Breast epithelium (tissue), 4 donors: ENCODE measurements at places on chromosomes 7 and 10.

GRCh38 chr10:63553031-63553430, 31.8 kb downstream of the REEP3 start:
- no peak overlapping the region for H3K4me3 ChIP-seq
- H3K4me1 ChIP-seq, result peaks cover 8% of the 10 kb centered on the region
- DNase-seq, result no peak
- H3K36me3 ChIP-seq, result no peaks in the 10 kb centered on the region

GRCh38 chr7:132118641-132119040, 457.6 kb downstream of the PLXNA4 start:
- no peaks in the 10 kb centered on the region for H3K36me3 ChIP-seq
- H3K4me3 ChIP-seq, result no peak overlapping the region
- no peak overlapping the region for H3K27ac ChIP-seq
- H3K4me1 ChIP-seq, result no peaks in the 10 kb centered on the region
- DNase-seq, result no peak
- no peaks in the 10 kb centered on the region for H3K27me3 ChIP-seq

DNA sequence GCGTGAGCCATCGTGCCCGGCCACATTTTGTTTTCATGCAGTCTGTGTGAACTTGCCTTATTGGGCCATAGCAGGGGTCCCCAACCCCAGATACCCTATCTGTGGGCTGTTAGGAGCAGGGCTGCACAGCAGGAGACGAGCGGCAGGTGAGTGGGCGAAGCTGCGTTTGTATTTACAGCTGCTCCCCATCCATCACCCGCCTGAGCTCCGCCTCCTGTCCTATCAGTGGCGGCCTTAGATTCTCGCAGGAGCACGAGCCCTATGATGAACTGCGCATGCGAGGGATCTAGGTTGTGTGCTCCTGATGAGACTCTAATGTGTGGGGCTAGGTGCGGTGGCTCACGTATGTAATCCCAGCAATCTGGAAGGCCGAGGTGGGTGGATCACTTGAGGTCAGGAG, 293.9 kb downstream of the CAMK1D start:
- no peaks in the 10 kb centered on the region for H3K27me3 ChIP-seq
- DNase-seq, result no peak
- H3K36me3 ChIP-seq, result no peaks in the 10 kb centered on the region
- H3K27ac ChIP-seq, result no peak overlapping the region
- H3K4me3 ChIP-seq, result no peak overlapping the region

- DNase-seq, result peak; percentile 20
- no peaks in the 10 kb centered on the region for H3K36me3 ChIP-seq
- H3K27ac ChIP-seq, result no peak overlapping the region
- no peaks in the 10 kb centered on the region for H3K27me3 ChIP-seq
These were observed 225.2 kb upstream of the SH2B2 start for GRCh38 chr7:102061354-102061945.

DNA sequence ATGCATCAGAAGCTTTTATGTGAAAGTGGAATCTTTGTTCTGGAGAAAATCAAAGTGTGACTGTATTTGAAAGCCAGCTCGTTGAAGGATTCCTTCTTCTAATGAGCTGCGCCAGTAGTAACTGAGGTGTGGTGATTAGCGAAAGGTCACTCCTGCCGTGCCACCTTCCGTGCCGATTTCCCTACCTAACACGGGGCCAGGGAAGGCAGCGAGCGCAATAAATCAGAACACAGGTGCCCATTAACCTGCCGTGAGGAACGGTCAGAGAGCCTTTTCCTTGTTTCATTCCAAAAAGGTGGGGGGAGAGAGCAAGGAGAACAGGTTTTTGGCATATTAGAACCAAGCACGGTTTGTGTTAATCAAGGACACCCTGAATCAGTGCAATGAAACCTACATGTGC, 258.0 kb downstream of the CELF2 start:
- H3K4me1 ChIP-seq, result no peaks in the 10 kb centered on the region
- no peak overlapping the region for H3K4me3 ChIP-seq
- no peaks in the 10 kb centered on the region for H3K36me3 ChIP-seq
- no peak overlapping the region for H3K27ac ChIP-seq
- no peak for DNase-seq
- no peaks in the 10 kb centered on the region for H3K27me3 ChIP-seq

DNA sequence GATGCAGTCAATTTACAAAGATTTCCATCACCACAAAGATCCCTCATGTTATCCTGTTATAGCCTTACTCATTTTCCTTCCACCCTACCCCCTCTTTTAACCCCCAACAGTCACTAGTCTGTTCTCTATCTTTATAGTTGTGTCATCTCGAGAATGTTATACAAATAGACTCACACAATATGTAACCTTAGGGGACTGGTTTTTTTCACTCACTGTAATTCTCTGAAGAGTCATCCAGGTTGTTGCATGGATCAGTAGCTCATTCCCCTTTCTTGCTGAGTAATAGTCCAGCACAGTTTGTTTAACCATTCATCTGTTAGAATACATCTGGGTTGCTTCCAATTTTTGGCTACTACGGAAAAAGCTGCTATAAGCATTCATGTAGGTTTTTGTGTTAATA, 121.1 kb upstream of the PDE1C start:
- no peak for DNase-seq
- no peak overlapping the region for H3K4me3 ChIP-seq
- no peaks in the 10 kb centered on the region for H3K36me3 ChIP-seq
- H3K27ac ChIP-seq, result no peak overlapping the region
- no peaks in the 10 kb centered on the region for H3K4me1 ChIP-seq

- no peak overlapping the region for H3K4me3 ChIP-seq
- H3K4me1 ChIP-seq, result no peaks in the 10 kb centered on the region
- no peak overlapping the region for H3K27ac ChIP-seq
- no peaks in the 10 kb centered on the region for H3K36me3 ChIP-seq
- H3K27me3 ChIP-seq, result no peaks in the 10 kb centered on the region
These were observed 4.7 kb upstream of the H2AZ2 start for GRCh38 chr7:44852590-44852989.

- H3K36me3 ChIP-seq, result no peaks in the 10 kb centered on the region
- DNase-seq, result no peak
- no peak overlapping the region for H3K4me3 ChIP-seq
- no peaks in the 10 kb centered on the region for H3K27me3 ChIP-seq
- no peak overlapping the region for H3K27ac ChIP-seq
- no peaks in the 10 kb centered on the region for H3K4me1 ChIP-seq
These were observed 11.1 kb downstream of the H2BK1 start for GRCh38 chr7:151198945-151199848.

GRCh38 chr10:77832238-77832637, 94.3 kb downstream of the DLG5 start:
- peak overlapping the region; percentile 42 for H3K27ac ChIP-seq
- peaks cover 19% of the 10 kb centered on the region for H3K36me3 ChIP-seq
- no peak for DNase-seq
- no peaks in the 10 kb centered on the region for H3K27me3 ChIP-seq

DNA sequence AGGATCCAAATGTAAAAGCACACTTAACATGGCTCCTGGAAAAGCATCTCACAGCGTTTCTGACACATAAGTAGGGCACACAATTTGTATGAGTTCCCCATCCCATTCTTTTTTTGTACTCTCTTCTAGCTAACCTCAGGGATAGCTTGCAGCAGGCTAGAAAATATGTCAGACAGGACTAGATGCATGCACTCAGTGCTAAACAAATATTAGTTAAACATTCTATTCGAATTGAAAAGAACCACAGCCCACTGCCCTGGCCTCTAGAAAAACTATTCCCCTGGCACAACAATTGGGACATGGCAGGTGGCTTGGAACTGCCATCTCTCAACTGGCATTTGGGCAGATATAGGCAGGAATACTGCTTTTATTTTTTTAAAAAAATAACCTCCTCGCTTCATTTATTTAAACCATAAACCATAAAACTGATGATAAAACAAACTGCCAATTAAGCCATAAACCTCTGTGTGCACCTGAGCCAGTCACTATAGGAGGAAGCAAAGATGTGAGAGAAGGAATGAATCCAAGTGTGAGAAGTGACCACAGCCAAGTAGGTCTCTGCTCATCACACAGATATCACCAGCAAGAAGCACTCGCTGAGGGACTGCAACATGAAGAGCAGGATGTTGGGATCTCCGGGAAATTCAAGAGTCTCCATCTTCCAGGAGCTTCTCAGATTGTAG, 394.1 kb downstream of the NEBL start:
- DNase-seq, result no peak
- H3K27me3 ChIP-seq, result no peaks in the 10 kb centered on the region
- H3K4me3 ChIP-seq, result no peak overlapping the region
- no peaks in the 10 kb centered on the region for H3K36me3 ChIP-seq

DNA sequence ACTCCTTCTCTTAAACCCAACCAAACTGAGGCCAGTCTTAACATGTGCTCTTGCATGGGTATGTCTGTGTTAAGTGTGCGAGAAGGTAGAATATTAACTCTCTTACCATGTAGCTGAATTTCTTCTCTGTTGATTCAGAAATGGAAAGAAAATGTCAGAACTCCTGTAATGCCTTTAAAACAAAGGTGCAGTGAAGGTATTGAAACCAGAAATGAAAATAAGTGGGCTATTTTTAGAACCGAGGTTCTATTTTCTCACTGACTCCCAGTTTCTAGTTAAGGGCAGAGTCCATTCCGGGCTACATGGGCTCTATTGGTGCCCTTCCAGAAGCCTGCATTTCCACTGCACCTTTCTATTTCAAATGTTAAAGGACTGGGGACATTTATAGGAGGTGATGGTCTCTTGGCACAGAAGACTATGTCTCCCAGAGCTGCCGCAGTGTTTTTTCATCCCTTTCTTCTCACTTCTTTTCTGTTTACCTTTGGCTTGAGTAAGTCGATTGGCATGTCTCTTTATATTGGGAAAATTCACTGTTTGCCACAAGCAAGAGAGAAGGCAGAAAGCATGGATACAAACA, 174.9 kb downstream of the LRMDA start:
- H3K27ac ChIP-seq, result no peak overlapping the region
- no peak for DNase-seq
- no peaks in the 10 kb centered on the region for H3K4me1 ChIP-seq
- H3K36me3 ChIP-seq, result no peaks in the 10 kb centered on the region
- no peaks in the 10 kb centered on the region for H3K27me3 ChIP-seq

- H3K36me3 ChIP-seq, result no peaks in the 10 kb centered on the region
- no peaks in the 10 kb centered on the region for H3K4me1 ChIP-seq
- DNase-seq, result no peak
- H3K4me3 ChIP-seq, result no peak overlapping the region
- no peaks in the 10 kb centered on the region for H3K27me3 ChIP-seq
- no peak overlapping the region for H3K27ac ChIP-seq
These were observed 165.5 kb upstream of the SMIM30 start for GRCh38 chr7:113283861-113284260.

- no peaks in the 10 kb centered on the region for H3K4me1 ChIP-seq
- no peak for DNase-seq
- no peak overlapping the region for H3K4me3 ChIP-seq
- H3K36me3 ChIP-seq, result no peaks in the 10 kb centered on the region
- H3K27ac ChIP-seq, result no peak overlapping the region
- H3K27me3 ChIP-seq, result no peaks in the 10 kb centered on the region
These were observed 633.5 kb upstream of the GALNT17 start for GRCh38 chr7:70498232-70498992.

- no peak overlapping the region for H3K27ac ChIP-seq
- H3K27me3 ChIP-seq, result no peaks in the 10 kb centered on the region
- H3K4me3 ChIP-seq, result no peak overlapping the region
- no peaks in the 10 kb centered on the region for H3K36me3 ChIP-seq
These were observed 7.2 kb downstream of the SFTPD start for GRCh38 chr10:79941585-79942210.

- no peaks in the 10 kb centered on the region for H3K36me3 ChIP-seq
- H3K27ac ChIP-seq, result no peak overlapping the region
- no peak for DNase-seq
- no peak overlapping the region for H3K4me3 ChIP-seq
These were observed 93.4 kb upstream of the PDLIM1 start for GRCh38 chr10:95384011-95384704.

DNA sequence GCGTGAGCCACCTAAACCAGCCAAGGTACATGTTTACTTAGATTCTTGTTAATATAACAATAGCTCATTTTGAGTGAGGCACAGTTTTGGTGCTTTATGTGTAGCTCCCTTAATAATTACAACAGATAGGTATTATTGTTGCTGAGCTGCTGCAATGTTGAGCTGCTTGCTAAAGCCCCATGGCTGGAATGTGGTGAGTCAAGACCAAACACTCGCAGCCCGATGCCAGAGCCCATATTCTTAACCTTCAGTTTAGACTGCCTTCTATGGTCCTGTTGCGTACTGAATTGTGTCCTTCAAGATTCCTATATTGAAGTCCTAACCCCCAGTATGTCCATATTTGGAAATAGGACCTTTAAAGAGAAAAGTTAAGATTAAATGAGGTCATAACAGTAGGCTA, 407.1 kb downstream of the NEBL start:
- H3K27ac ChIP-seq, result no peak overlapping the region
- no peak overlapping the region for H3K4me3 ChIP-seq
- H3K36me3 ChIP-seq, result no peaks in the 10 kb centered on the region
- H3K27me3 ChIP-seq, result no peaks in the 10 kb centered on the region
- no peaks in the 10 kb centered on the region for H3K4me1 ChIP-seq
- no peak for DNase-seq

- H3K27me3 ChIP-seq, result no peaks in the 10 kb centered on the region
- no peaks in the 10 kb centered on the region for H3K36me3 ChIP-seq
- no peak overlapping the region for H3K4me3 ChIP-seq
- no peak overlapping the region for H3K27ac ChIP-seq
- no peak for DNase-seq
These were observed 19.4 kb downstream of the GTF2IRD1 start for GRCh38 chr7:74473116-74473515.

DNA sequence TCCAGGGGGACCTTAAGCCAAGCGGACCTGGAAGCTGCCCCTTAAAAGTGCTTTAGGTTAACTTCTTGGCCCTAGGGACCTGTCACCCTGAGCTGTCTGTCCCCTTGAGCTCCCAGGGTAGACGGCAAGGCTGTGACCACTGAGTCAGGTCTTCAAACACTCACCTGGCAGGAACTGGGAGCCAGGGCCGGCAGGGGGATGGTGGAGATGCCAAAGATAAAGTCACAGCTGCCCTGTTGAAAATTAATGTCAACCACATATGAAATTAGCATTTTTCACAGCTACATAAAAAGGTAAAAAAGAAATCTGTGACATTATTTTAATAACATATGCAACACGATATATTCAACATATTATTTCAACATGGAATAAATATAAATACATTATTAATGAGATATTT, 271.0 kb downstream of the GFRA1 start:
- no peaks in the 10 kb centered on the region for H3K27me3 ChIP-seq
- no peak overlapping the region for H3K27ac ChIP-seq
- DNase-seq, result no peak
- no peaks in the 10 kb centered on the region for H3K36me3 ChIP-seq
- H3K4me1 ChIP-seq, result no peaks in the 10 kb centered on the region

GRCh38 chr10:7233259-7233991, 177.4 kb downstream of the SFMBT2 start:
- peaks cover 9% of the 10 kb centered on the region for H3K4me1 ChIP-seq
- DNase-seq, result peak; percentile 92
- H3K27ac ChIP-seq, result peak overlapping the region; percentile 76
- H3K4me3 ChIP-seq, result peak overlapping the region; percentile 26
- H3K27me3 ChIP-seq, result no peaks in the 10 kb centered on the region
- no peaks in the 10 kb centered on the region for H3K36me3 ChIP-seq
